ENCODE measurements at places on chromosomes 6 and 20.

DNA sequence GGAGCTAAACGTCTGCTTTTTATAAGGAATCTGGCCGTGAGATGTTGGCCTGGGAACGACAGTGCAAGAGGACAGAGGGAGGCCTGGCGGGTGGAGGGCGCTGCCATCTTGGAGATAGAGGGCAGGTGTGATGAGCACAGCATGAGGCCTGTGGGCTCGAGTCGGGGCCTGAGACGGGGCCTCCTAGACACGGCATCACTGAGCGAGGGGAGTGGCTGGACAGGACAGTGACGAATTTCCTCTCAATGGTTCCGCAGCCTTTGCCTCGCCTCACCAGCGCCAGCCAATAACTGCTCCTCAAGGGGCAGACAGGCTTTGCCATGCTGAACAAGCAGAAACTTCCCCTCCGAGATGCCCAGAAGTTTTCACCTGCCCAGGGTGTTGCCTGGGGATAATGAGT, 376.7 kb downstream of the THBS2 start:
- H3K4me1 ChIP-seq = no peaks in the 10 kb centered on the region
- no peak overlapping the region for H3K4me3 ChIP-seq
- no peak for DNase-seq
- H3K27ac ChIP-seq = no peak overlapping the region
- peaks cover 4% of the 10 kb centered on the region for H3K27me3 ChIP-seq

- H3K4me1 ChIP-seq = no peaks in the 10 kb centered on the region
- H3K27ac ChIP-seq = no peak overlapping the region
- no peak overlapping the region for H3K4me3 ChIP-seq
- no peaks in the 10 kb centered on the region for H3K27me3 ChIP-seq
Measured at GRCh38 chr20:362271-363254, 15.7 kb downstream of the NRSN2 start.

GRCh38 chr6:129195643-129196042, 312.7 kb downstream of the LAMA2 start:
- H3K4me3 ChIP-seq = no peak overlapping the region
- no peak for DNase-seq
- H3K27ac ChIP-seq = peak overlapping the region; percentile 45
- no peaks in the 10 kb centered on the region for H3K27me3 ChIP-seq
- H3K4me1 ChIP-seq = peaks cover 22% of the 10 kb centered on the region

GRCh38 chr6:156256161-156256560, 521.0 kb upstream of the ARID1B start:
- no peak for DNase-seq
- no peaks in the 10 kb centered on the region for H3K36me3 ChIP-seq
- no peak overlapping the region for H3K4me3 ChIP-seq

DNA sequence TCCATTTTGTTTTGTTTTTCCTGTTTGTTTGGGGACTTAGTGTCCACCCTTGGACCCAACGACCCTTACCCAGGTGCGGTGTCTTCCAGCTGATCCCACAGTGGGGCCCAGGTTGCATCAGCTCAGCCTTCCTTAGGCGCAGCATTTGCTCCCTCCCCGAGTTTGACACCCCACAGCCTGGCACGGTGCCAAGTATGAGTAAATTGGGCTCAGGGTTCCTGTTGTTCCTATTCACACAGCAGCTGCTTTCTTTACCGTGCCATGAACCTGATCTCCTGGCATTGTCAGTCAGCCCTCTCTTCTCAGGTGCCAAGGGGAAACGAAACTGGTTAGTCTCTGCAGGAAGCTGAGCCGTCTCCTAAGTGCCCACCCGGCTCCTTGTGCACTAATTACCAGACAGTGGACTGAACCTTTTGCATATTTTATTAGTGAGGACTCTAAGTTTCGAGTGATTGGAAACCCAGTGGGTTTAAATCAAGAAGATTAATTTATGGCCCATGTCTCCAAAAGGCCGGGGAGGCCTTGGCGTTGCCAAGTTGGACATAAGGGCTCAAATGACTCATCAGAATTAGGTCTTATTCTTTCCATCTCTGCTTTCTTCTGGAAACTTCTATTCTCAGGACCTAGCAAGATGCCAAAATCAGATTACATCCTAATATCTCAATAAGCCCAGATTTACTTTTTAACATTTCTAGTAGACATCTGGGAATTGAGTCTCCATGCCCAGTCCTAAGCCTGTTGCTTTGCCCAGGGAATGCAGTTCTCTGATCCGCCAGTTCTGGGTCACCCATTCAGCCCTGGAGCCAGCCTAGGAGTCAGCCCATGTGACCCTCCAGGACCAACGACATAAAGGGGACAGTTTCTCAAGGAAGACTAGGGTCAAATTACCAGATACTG, 68.8 kb downstream of the TSHZ2 start:
- H3K27ac ChIP-seq = peak overlapping the region; percentile 28
- H3K4me3 ChIP-seq = no peak overlapping the region
- H3K4me1 ChIP-seq = no peaks in the 10 kb centered on the region
- H3K36me3 ChIP-seq = no peaks in the 10 kb centered on the region
- no peaks in the 10 kb centered on the region for H3K27me3 ChIP-seq

- DNase-seq = no peak
- no peaks in the 10 kb centered on the region for H3K27me3 ChIP-seq
- H3K36me3 ChIP-seq = no peaks in the 10 kb centered on the region
- H3K27ac ChIP-seq = no peak overlapping the region
Measured at GRCh38 chr6:81621816-81622395, 130.6 kb downstream of the TENT5A start.

- no peak overlapping the region for H3K4me3 ChIP-seq
- H3K4me1 ChIP-seq = no peaks in the 10 kb centered on the region
- no peak overlapping the region for H3K27ac ChIP-seq
- H3K27me3 ChIP-seq = no peaks in the 10 kb centered on the region
- no peaks in the 10 kb centered on the region for H3K36me3 ChIP-seq
Measured at GRCh38 chr6:27026361-27026760, 221.1 kb upstream of the PRSS16 start.

DNA sequence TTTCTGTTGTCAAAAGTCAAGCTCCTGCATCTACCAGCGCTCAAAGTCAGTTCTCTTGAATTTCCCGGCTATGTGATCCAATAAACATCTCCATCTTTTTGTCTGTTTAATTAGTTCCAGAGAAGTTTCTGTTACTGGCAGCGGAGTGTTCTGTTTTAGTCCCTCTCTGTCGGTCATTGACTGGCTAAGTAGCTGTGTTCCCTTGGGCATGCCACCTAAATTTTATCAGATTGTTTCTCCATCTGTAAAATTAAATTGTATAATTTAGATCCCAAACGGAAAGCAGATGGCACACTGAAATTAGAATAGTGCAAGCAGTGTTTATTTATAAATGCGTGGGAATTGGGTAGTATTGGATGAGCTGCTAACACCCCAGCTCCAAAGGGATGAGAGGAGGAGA, 29.7 kb upstream of the PRL start:
- H3K36me3 ChIP-seq = no peaks in the 10 kb centered on the region
- H3K4me3 ChIP-seq = no peak overlapping the region
- no peak overlapping the region for H3K27ac ChIP-seq
- DNase-seq = no peak
- no peaks in the 10 kb centered on the region for H3K4me1 ChIP-seq

DNA sequence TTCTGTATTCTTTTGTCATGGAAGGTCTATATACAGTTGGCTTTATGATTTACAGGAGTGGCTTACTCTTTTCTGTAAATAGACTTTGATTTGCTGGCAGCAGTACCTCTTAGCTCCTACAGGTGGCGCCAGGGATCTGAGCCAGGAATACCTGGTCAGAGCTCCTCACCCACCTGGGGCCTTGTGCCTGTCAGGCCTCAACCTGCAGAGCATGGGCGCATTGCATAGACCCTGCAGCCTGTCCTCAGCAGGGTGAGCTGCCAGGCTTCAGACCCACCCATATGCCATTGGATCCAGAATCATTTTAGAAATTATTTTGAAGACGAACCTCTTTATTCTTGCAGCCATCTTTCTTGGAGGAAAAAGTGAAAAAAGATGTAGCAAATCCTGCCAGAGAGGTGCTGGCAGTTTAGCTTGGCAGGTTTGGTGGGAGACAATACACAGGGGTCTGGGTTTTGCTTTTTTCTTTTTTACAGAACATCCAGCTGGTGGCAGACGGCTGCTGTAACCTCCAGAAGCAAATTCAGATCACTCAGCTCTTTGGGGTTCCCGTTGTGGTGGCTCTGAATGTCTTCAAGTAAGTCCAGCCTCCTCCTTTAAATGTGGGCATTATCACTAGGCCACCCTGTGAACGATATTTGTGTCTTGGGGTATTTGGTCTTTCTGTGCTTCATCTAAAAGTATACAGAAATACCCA, 149.1 kb downstream of the MTHFD1L start:
- no peak overlapping the region for H3K4me3 ChIP-seq
- H3K36me3 ChIP-seq = peaks cover 19% of the 10 kb centered on the region
- no peaks in the 10 kb centered on the region for H3K4me1 ChIP-seq
- peak overlapping the region; percentile 73 for H3K27ac ChIP-seq

DNA sequence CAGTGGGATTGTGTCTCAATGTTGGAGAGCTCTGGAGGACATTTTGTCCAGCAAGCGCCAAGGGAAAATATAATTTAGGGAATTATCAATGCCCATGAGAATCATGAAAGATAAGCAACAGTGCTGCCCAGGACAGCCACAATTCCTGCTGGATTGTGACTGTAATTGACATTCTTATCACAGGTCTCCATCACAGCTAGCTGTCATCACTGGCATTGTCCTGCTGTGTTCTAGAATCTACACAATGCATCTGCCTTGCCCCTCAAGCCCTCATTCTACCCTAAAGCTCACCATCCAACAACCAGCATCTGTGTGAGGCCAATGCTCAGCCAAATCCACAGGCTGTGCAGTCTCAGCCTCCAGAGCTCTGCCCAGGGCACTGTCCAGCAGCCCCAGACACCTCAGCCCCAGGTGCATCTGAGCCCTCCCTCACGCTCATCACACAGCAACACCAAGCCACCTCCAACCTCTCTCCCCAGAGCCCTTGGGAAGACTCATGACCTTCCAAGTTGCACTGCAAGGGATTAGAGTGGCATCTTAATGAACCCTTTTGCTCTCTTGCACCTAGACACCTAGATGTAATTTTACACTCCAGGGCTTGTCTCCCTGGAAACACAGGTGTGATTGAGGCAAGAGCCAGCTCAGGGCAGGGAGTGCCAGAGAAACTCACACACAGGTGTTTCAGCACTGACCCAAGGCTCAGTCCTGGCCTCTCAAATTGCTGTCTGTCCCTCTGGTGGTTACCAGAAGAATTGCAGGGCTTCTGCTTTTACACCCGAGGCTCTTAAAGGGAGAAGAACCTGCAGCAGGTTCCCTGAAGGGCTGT, 85.2 kb upstream of the PHACTR3 start:
- no peak for DNase-seq
- no peaks in the 10 kb centered on the region for H3K4me1 ChIP-seq
- H3K27ac ChIP-seq = no peak overlapping the region
- H3K27me3 ChIP-seq = no peaks in the 10 kb centered on the region
- H3K36me3 ChIP-seq = no peaks in the 10 kb centered on the region

- H3K27me3 ChIP-seq = no peaks in the 10 kb centered on the region
- no peak overlapping the region for H3K27ac ChIP-seq
- H3K4me1 ChIP-seq = no peaks in the 10 kb centered on the region
- no peak overlapping the region for H3K4me3 ChIP-seq
Measured at GRCh38 chr6:18213439-18213838, 50.9 kb downstream of the DEK start.

- H3K4me1 ChIP-seq = no peaks in the 10 kb centered on the region
- no peak overlapping the region for H3K27ac ChIP-seq
- H3K4me3 ChIP-seq = no peak overlapping the region
- H3K36me3 ChIP-seq = no peaks in the 10 kb centered on the region
- DNase-seq = no peak
Measured at GRCh38 chr20:61478094-61478493, 226.0 kb downstream of the CDH4 start.

DNA sequence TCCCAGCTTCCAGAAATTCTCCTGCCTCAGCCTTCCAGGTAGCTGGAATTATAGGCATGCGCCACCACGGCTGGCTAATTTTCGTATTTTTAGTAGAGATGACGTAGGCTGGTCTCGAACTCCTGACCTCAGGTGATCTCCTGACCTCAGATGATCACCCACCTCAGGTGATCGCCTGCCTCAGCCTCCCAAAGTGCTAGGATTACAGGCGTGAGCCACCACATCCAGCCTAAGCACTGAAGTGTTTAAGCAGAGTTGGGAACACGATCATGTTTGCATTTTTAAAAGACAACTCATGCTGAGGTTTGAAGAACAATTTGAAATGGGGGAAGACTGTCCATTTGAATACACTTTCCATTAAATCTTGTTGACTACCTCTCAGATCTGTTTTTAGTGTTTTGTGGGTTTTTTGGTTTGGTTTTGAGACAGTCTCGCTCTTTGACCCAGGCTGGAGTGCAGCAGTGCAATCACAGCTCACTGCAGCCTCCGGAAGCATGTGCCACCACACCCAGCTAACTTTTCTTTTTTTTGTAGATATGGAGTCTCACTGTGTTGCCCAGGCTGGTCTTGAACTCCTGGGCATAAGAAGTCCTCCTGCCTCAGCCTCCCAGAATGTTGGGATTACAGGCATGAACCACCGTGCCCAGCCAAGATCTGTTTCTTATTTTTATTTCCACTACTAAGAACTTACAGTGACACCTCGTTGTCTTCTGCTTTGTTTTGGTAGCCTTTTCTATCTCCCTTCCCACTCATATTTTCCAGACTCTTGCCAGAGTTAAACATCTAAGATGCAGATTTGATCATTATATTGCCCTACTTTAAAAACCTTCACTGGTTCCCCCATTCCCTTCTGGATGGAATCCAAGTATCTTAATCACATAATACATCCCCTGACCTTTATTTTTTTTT, 5.5 kb downstream of the CASP8AP2 start:
- no peak for DNase-seq
- H3K27me3 ChIP-seq = no peaks in the 10 kb centered on the region
- no peaks in the 10 kb centered on the region for H3K36me3 ChIP-seq

- H3K27ac ChIP-seq = no peak overlapping the region
- no peak for DNase-seq
- H3K36me3 ChIP-seq = no peaks in the 10 kb centered on the region
- H3K27me3 ChIP-seq = no peaks in the 10 kb centered on the region
Measured at GRCh38 chr6:122548281-122548680, 61.9 kb upstream of the PKIB start.

GRCh38 chr6:44473393-44474189, 86.1 kb downstream of the CDC5L start:
- H3K27me3 ChIP-seq = no peaks in the 10 kb centered on the region
- DNase-seq = no peak
- no peak overlapping the region for H3K4me3 ChIP-seq
- H3K27ac ChIP-seq = no peak overlapping the region

GRCh38 chr20:24705486-24705885, 236.1 kb downstream of the SYNDIG1 start:
- no peak overlapping the region for H3K27ac ChIP-seq
- DNase-seq = no peak
- no peaks in the 10 kb centered on the region for H3K27me3 ChIP-seq
- H3K4me1 ChIP-seq = no peaks in the 10 kb centered on the region

All from tibial nerve (tissue), 4 donors.